ENCODE measurements at places on chromosomes 2 and 18. TPM values are rescaled to one million over a fixed set of nuclear protein-coding genes. Genes with fewer than 3 reads are reported as not detected.

DNA sequence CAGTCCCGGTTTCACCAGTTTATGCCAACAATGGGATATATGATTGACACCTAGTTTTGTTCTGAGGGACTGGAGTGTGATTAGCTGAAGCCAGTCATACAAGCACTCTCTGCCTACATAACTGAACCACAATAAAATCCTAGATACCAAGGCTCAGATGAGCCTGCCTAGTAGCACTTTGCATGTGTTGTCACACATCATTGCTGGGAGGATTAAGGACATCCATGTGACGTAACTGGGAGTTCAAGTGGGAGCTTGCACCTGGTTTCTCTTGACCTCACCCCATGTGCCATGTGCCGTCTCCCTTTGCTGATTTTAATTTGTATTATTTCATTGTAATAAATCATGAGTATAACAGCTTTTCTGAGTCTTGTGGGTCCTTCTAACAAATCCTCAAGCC, 90.3 kb downstream of the TMEM163 start:
- DNase-seq = no peak

DNA sequence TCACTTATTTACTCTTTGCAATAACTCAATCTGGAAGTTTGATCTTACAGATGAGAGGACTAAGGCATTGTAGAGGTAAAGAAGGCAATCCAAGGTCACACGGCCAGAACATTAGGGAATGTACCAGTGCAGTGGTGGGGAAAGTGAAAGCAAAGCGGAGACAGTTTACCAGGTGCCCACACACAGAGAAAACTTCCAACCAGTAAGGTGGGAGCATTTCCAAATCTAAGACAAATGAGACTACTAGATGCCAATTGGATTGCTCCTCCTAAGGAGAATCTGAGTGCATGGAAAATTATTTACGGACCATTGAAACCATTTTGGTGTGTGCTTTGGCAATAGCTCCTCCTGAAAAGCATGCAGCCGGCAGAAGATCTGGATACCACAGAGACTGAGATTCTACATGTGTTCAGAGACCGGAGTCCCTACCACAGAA, 34.9 kb downstream of the SLC20A1 start:
- DNase-seq = no peak

DNA sequence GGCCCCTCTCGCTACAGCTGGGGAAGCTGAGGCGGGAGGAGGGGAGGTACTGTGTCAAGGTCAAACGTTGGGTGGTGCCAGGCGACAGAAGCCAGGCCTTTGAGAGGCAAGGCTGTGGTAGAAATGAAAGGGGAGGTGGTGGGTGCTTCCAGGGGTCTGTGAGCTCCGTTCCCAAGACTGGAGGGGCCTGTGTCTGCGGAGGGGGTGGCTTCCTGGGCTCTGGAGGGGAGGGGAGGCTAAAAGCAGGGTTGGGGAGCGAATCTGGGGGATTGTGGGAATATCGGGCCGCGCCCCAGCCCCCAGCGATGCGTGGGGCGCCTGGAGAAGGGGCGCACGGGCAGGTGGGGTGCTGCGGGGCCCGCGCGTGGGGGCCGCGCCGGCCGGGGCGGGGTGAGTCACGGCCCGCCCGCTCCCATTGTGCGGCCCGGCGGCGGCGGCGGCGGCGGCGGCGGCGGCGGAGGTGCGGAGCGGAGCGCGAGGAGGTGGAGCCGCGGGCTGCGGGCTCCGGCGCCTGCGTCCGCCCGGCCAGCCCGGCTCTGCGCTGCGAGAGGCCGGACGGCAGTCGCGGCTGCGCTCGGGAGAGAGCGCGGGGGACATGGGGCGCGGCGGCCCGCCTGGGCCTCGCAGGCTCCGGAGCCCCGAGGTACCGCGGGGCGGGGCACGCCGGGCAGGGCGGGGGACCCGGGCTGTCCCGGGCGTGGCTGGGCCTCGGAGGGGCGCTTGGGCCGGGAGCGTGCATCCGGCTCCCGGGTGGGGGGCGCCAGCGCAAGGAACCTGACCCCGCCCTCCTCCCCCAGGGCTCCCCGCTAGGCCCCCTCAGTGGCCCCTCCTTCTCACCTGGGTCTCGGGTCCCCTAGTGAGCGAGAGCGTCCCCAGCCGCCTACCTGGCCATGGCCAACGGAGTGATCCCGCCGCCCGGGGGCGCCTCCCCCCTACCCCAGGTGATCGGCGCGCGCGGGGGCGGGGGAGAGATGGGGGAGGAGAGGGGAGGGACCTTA, at the start of gene SLC4A3:
SLC4A3 (plus strand) TSS at position 528 of the 998 bp plus-strand sequence; CDS start at position 891, 363 bp downstream.
- DNase-seq = peak; percentile 69

GRCh38 chr2:381181-381580, 93.3 kb upstream of the ALKAL2 start:
- no peak for DNase-seq

GRCh38 chr2:217451666-217452065, 551.1 kb downstream of the TNS1 start:
- no peak for DNase-seq

MC2R gene
- total RNA-seq = not detected

- no peak for DNase-seq
Observed at GRCh38 chr2:47310801-47311560, 92.0 kb upstream of the MSH2 start.

GRCh38 chr2:236085647-236086046, 82.5 kb downstream of the GBX2 start:
- no peak for DNase-seq

DNA sequence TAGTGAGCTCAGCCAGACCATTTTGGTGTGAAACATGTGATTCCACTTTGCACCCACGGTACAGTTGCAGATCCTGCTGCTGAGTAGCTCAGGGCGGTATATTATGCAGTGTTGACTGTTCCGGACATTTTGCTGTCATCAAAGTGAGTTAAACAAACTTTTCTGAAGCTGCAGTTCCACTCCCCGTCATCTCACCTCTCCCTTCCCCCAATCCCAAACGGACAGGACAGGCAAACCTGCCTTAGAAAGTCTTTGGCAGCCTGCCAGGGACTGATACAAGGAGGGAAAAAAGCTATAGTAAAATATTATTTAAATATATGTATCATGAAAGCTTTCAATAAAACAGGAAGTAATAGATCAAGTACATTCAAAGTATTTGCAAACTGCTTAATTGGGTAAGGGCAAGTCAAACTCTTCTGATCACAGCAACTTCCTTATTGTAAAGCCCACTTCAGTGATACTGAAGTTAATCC, 35.5 kb upstream of the SP5 start:
- DNase-seq = no peak

ADCYAP1 gene
- total RNA-seq = not detected

LRRC30 gene
- total RNA-seq = not detected

FHOD3 gene
- total RNA-seq = 14.4 TPM

DNA sequence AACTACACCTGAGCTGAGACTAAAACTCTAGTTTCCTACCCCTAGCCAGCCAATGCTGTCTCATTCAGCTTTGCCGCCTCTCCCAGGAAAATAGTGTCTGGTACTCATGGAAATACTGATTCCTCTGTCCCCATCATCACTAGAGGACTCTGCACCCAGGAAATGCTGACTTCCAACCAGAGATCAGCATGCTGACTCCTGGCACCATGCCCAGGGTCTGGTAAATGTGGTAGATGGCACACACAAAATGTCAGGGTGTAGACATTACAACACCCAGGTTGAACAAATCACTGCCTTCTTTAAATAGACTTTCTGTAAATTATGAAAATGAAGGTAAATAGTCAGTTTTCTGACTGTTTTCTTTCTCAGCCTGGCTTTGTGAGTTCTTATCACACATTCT, 307.3 kb upstream of the CHAC2 start:
- DNase-seq = no peak

DNA sequence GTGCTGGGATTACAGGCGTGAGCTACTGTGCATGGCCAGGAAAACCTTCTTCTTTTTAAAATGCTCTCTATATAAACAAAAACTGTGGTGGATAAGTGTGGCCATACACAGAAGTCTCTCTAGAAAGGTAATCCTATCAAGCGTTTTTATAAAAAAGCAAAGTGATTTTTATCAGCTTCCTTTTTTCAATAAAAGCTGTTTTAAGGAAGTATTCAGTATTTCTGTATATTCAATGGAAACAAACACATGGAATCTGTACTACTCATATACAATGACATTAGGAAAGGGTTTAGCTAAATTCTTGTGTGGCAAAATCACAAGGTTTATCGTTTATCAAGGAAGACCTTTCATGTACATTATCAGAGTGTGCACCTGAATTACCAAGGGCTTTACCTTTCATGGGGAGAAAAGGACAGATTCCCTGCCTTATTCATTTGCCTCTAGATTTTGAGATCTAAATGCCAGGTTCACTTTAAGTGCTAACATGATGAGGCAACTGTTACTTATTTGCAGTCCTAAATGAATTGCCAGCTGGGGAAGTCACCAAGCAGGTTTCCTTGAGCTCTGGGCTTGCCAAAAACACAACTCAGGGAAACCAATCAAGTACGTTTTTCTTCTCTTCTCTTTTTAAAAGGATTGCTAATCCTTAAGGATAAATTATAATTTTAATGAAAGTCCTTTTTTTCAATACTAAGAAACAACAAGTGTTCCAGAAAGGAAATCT, 70.8 kb downstream of the RTN4 start:
- DNase-seq = no peak

LYG2 gene
- total RNA-seq = not detected

CHRNG gene
- not detected for total RNA-seq

GRCh38 chr2:88642278-88642677, 15.0 kb upstream of the EIF2AK3 start:
- no peak for DNase-seq

OTOS gene
- total RNA-seq = not detected

GRCh38 chr2:20126469-20126868, 75.0 kb upstream of the LAPTM4A start:
- DNase-seq = no peak

EIF2B4 gene
- total RNA-seq = 42.1 TPM

DNA sequence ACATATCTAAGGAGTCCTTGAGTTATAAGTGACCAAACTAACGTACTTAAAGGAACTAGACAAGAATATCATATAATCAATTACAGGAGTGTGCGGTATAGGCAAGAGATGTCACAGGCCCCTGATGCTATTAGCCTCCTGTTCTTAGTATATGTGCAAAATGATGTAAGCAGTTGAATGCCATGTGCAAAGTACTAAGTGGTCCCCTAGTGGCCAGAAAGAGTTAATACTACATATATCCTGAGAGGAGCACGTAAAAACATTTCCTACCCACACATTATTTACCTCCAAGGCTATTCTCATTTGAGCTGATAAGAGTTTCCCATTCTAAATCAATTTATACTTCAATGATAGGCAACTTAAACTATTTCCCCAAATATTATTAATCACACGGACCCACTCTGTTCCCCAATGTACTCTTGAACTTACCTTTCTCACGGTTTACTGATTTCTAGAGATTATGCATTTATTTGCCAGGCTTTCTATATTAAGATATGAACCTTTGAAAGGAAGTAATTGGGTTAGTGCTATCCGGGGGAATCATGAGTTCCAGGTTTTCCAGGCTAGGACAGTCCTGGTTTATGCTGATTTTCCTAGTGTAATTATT, 158.0 kb upstream of the KLHL14 start:
- DNase-seq = no peak

DNA sequence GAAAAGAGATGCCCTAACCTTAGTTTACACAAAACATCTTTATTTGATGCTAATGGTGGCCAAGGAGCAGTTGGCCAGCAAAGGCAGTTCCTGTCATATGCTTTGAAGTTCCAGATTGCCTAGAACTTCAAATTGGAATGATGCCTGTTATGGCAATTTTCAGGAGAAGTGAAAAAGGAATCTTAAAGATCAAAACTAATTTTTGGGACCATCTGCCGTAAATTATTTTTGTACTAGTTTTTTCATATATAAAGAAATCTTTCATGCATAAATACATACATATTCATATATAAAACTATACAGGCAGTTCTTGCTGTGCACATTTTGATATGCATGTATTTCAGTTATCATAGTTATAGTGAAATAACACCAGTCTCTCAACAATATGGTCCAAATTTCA, 1185.6 kb upstream of the FAM98A start:
- no peak for DNase-seq

GRCh38 chr2:127530245-127531140, 4.2 kb upstream of the IWS1 start:
- no peak for DNase-seq

GRCh38 chr2:176117162-176117822, 714 bp downstream of the HOXD10 start:
- DNase-seq = no peak

RAB27B gene
- 0.05 TPM for total RNA-seq

SMAD4 gene
- total RNA-seq = 104 TPM

DNA sequence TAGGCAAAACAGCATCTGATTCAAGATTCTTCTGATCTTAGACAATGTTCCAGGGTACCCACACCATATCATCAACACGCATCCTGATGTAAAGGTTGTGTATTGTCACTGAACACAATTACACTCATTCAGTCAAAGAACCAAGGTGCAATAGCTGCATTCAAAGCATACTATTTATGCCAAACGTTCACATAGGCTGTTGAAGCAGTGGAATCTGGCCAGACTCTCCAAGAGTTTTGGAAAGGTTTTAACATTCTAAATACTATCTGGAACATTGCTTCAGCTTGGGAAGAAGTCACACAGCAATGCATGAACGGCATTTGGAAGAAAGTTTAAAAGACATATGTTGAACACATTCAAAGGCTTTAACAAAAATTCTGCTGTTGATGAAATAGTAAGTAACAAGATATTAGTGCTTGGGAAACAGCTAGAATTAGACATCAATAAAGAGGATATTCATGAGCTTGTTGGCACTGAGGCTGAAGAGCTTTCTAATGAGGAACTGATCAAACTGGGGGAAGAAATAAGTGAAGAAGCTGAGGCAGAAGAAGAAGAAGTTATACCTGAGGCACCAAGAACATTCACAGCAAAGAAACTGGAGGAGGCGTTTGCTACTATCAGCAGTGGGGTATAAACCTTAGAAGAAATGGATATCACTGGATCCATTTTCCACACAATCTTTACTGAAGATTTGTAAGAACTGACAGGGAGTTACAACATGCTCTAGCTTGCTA, 47.6 kb upstream of the MSH6 start:
- DNase-seq = no peak

DNA sequence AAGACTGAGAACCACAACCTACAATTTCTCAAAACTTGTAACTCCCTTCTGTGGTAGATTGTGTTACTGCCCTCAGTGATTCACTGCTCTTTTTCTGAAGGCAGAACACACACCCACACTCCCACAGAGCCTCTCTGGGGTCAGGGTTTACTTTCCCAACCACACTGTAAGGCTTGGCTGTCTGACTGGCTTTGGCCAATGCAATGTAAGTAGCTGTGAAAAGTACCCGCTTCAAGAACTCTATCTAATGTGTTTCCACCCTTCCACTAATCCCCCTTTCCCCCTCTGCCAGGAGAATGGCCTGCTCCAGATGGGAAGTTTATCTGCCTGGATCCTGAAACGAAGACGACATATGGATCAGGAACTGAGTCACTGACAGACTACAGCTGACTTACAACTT, 222.7 kb downstream of the CDH2 start:
- DNase-seq = no peak

Data from ovary (tissue), 10 donors.